Esophagus mucosa (tissue), 1 donor: ENCODE measurements at places on chromosomes 5 and 9.

- ATAC-seq = no peak
Observed at GRCh38 chr5:171029401-171029800, 167.6 kb downstream of the RANBP17 start.

- ATAC-seq = no peak
Observed at GRCh38 chr9:13116292-13116691, 163.2 kb downstream of the MPDZ start.

DNA sequence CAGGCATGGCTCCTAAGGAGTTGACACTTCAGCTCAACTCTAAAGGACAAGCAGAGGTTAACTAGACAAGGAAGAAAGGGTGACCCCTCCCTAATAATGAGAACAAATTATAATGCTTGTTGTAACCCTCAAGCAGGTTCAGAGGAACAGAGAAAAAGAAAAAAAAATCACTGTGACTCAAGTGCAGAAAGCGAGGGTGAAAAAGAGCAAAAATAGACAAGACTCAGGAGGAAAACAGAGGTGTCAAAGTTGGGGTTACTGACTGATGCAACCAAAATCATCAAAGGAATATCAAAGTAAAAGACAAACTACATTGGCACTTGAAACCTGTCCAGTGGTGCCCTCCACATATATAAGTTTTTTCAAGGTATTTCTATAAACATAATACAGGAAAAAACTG is 28.4 kb downstream of the FBXW11 start:
- no peak for ATAC-seq

GRCh38 chr9:84807870-84808390 is 138.4 kb downstream of the NTRK2 start:
- ATAC-seq = no peak

- no peak for ATAC-seq
Observed at GRCh38 chr5:17403695-17404490, 94.1 kb upstream of the TAF11L2 start.

DNA sequence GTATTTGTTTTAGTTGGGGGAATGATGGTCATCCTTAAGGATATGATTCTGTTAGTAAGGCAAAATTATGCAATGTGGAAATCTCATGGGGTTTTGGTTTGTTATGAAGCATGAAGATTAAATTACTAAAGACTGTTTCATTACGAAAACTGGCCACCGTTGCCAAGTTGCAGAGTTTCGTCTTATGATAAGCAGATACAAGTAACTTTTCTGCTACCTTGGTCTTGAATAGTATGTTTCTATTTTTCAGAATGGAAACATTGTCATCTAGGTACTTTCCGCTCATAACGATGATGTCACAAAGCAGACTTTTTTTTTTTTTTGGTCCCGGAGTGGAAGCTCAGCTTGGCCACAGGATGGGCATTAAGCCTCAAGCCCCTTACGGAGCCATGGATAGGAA is 4.2 kb downstream of the CCNI2 start:
- ATAC-seq = no peak

GRCh38 chr5:98942847-98943246 is 14.0 kb upstream of the CHD1 start:
- no peak for ATAC-seq

DNA sequence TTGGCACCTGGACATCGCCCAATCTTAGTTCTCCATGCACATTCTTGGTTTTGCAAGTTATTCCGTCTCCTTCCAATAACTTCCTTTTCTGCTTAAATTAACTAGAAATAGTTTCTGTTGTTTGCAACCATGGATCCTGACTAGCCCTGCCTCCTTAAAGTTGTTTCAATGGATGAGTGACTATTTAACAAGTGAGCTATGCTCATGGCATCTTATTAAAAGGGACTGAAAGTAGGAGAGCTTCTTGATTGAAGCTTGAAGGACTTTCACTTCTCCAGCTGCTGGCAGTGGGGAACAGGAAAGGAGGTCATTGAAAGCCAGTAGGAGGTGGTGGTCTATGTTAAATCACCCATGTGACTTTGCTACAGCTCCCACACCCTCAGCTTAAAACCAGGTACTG is 466.8 kb downstream of the ARHGEF28 start:
- no peak for ATAC-seq

GRCh38 chr5:23459214-23459613 is 48.2 kb upstream of the PRDM9 start:
- ATAC-seq = no peak

- ATAC-seq = no peak
Observed at GRCh38 chr9:132249123-132249522, 87.3 kb downstream of the NTNG2 start.

- ATAC-seq = no peak
Observed at GRCh38 chr9:113472199-113472598, 8.7 kb downstream of the RGS3 start.

GRCh38 chr5:168793841-168794837 is 215.0 kb upstream of the PANK3 start:
- peak; percentile 25 for ATAC-seq

GRCh38 chr5:65776441-65777141 is 54.6 kb downstream of the NLN start:
- no peak for ATAC-seq

GRCh38 chr9:1210954-1211353 is 160.8 kb downstream of the DMRT2 start:
- peak; percentile 51 for ATAC-seq

GRCh38 chr5:150254363-150254762 is 35.2 kb downstream of the CAMK2A start:
- ATAC-seq = no peak

GRCh38 chr5:132504746-132505145 is 14.2 kb upstream of the IRF1 start:
- no peak for ATAC-seq

- no peak for ATAC-seq
Observed at GRCh38 chr9:95088421-95089161, 228.9 kb downstream of the FANCC start.

DNA sequence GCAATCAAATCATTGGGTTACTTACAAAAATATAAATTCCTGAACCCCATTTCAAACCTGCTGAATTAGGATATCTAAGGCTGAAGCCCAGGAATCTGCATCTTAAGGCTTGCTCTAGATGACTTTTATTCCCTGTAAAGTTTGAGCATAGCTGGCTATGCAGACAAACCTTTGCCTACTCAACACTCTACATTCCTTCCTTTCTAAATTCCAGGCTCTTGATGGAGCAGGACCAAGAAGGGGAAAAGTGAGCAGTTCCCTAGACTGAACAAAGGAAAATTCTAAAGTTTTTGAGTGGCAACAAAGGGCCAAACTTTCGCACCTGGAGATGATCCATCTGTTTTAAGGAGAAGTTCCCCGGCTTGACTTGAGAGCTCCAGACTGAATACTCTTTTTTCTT is 9.8 kb upstream of the ADRA1B start:
- ATAC-seq = no peak

- no peak for ATAC-seq
Observed at GRCh38 chr9:75529463-75529862, 361.0 kb upstream of the PCSK5 start.

DNA sequence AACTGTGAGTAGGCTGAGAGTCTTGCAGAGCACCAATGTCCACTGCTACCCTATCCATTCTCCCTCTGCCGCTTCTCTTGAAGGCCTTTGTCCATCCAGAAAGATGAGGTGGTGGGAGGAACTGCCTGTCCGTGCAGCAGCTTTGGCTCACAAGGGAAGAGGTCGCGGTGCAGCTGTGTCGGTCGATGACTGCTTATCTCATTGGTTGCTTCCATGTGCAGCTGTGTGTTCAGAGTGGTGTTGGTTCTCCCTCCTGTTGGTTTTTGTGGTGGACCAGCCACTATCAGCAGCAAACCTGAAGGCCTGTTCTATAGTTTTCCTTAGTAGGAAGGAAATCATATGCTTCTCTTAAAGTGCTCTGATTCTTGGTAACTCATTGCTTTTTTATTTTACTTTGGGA is 40.7 kb downstream of the SPTAN1 start:
- no peak for ATAC-seq

GRCh38 chr9:95307538-95307937 is 10.0 kb downstream of the FANCC start:
- ATAC-seq = no peak

DNA sequence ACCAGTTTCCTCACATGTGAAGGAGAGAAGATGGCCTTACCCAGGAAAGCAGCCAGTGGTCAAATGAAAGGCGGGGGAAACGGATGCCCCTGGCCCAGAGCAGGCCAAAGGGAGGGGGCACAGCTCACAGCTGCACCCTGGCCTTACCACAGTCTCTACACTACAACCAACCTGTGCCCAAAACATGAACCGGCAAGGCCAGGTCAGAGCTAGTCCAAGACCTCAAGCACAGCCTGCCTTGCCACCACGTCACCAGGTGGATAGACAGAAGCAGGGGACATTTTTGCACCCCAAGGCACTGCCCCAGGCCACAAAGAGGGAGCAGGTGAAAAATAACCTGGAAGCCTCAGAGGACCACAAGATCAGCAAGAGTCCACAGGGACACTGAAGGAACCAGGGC is 4.5 kb downstream of the GRIN1 start:
- ATAC-seq = no peak

- ATAC-seq = no peak
Observed at GRCh38 chr5:88886252-88886651, 3.3 kb upstream of the MEF2C start.

DNA sequence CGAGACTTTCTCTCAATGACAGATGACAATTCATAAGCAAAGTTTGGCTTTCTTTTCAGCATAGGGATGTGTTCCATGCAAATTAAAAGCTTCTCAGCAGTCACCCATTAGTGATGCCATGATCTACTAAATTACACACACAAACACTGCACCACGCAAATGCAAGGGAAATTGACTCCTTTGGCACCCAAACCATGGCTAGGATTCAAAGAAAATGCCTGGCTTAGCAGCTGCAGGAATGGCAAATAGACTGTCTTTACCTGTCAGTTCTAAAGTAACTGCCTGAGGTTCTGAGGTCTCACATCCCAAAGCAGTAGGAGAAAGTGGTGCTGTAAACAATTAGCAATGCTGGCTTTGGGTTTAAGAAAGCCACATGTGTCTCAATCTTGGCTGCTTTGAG is 108.6 kb upstream of the ATP10B start:
- no peak for ATAC-seq

DNA sequence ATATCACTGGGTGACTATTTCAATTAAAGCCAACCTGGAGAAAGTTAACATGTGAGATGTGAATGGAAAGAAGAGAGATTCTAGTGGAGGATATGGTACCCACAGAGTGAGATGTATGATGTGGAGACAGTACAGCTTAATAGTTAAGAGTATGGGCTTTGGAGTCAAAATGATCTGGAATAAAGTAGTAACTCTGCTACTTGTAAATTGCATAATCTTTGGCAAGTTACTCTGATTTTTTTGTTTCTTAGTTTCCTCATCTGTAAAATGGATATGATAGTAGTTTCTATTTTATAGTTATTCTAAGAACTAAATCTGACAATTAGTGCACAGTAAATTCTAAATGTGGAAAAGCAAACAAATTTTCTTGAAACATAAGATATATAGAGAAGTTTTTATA is 79.2 kb downstream of the ISOC1 start:
- no peak for ATAC-seq

DNA sequence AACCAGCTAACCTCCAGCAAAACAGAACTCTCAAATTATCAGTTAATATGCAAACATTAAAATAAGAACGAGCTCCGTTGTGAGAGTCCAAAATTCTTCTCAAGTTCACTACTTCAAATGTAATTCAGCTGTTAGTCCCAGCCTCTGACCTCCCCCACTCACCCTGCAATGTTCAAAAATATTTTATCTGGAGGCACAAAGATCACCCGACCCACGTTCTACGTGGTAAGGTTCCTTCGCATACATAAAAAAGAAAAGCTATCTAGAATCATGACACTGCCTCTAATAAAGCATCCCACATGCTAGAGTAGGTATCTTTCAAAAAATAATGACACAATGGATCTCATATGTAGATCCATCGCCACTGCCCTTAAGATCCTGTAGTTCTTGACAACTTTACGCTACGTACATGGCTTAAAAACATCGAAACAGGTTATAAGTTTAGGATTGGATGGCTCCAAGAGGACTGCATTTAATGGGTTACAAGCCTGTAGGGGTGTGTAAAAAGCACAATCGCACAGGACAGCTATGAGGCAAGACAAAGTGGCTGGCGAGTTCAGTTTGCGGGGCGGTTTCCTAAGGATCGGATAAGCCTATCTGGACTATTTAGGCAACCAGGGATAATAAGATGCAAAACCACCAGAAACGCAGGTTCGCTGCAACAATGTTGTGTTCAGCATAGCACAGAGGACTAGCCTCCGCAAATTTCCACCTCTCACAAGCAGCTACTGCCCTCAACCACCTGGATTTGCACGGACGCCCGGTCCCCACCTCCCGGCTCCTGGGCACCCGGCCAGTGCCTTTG is 969 bp downstream of the CLK4 start:
- peak; percentile 27 for ATAC-seq

GRCh38 chr5:162288647-162289296 is 221.2 kb downstream of the GABRG2 start:
- no peak for ATAC-seq

DNA sequence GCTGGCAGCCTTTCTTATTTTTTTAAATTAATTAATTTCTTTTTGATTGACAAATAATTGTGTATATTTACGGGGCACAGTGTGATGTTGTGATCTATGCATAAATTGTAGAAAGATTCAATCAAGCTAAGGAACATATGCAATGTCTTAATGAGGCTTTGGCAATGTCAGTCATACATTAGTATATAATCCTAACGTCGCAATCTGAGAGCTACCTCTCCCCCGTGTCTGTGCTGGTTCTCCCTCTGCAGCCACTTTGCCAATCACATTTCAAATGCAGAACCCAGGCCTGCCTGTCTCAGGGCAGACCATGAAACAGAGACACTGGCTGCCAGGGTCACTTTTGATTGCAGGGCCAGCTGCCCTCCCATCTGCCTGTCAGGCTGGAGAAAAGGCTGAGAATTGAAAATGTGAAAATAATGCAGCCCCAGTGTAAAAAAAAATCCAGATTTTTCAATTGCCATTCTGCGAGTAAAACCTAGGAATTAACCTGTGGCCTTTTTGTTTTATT is 56.3 kb downstream of the SLC24A2 start:
- ATAC-seq = no peak

- no peak for ATAC-seq
Observed at GRCh38 chr9:124562328-124562727, 55.1 kb upstream of the NR5A1 start.

- no peak for ATAC-seq
Observed at GRCh38 chr5:54171645-54172384, 138.6 kb downstream of the ARL15 start.
